ENCODE measurements at places on chromosomes 5 and 9. TPM values are rescaled to one million over a fixed set of nuclear protein-coding genes. Genes with fewer than 3 reads are reported as not detected.
A peak's percentile ranks its signal among the peaks of the same experiment; 100 is the strongest.

TEX48 gene
- total RNA-seq, result not detected

DCANP1 gene
- total RNA-seq, result not detected

CDX1 gene
- 1.0 TPM for total RNA-seq

PCDHGB7 gene
- total RNA-seq, result 6.2 TPM

DNA sequence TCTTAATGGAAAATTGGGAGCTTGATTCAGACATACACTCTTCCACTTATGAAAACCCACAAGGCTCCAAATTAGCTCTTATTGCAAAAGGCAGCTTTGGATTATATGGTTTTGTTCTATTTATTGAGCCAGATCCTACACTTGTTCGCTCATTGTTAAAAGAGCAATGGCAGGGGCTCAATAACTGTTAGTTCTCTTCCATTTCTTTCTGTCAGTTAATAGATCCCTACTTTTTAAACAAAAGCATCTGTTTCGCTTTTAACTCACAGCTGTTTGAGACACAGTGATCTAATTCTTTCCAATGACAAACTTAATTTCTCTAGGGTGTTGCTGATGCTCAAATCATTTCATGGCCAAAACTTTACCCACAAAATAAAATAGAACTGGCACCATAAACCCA is 11.7 kb downstream of the C5 start:
- H3K27ac ChIP-seq, result no peak overlapping the region
- H3K27me3 ChIP-seq, result no peaks in the 10 kb centered on the region
- H3K36me3 ChIP-seq, result peaks cover 10% of the 10 kb centered on the region
- no peak for DNase-seq
- H3K4me3 ChIP-seq, result no peak overlapping the region
- no peaks in the 10 kb centered on the region for H3K4me1 ChIP-seq

GRCh38 chr9:76177931-76178330 is 216.3 kb downstream of the RFK start:
- DNase-seq, result no peak
- H3K4me3 ChIP-seq, result no peak overlapping the region
- H3K36me3 ChIP-seq, result peaks cover 13% of the 10 kb centered on the region
- H3K27ac ChIP-seq, result no peak overlapping the region

DNA sequence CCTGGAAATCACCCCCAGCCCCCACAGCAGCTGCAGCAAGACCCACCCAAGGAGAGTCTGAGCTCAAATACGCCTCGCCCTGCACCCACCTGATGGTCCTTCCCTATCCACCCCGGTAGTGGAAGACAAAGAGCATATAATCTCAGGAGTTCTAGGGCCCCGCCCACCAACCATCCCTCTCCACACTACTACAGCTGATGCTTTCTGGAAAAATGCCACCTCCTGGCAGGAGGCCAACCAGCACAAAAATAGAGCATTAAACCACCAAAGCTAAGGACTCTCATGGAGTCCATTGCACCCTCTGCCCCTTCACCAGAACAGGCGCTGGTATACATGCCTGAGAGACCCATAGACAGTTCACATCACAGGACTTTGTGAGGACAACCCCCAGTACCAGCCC is 22.5 kb upstream of the NIPSNAP3A start:
- H3K27ac ChIP-seq, result no peak overlapping the region
- H3K4me3 ChIP-seq, result no peak overlapping the region
- H3K36me3 ChIP-seq, result no peaks in the 10 kb centered on the region
- DNase-seq, result no peak

GRCh38 chr5:86837610-86838009 is 219.9 kb downstream of the COX7C start:
- no peak overlapping the region for H3K27ac ChIP-seq
- no peak overlapping the region for H3K4me3 ChIP-seq
- no peak for DNase-seq
- no peaks in the 10 kb centered on the region for H3K4me1 ChIP-seq

DNA sequence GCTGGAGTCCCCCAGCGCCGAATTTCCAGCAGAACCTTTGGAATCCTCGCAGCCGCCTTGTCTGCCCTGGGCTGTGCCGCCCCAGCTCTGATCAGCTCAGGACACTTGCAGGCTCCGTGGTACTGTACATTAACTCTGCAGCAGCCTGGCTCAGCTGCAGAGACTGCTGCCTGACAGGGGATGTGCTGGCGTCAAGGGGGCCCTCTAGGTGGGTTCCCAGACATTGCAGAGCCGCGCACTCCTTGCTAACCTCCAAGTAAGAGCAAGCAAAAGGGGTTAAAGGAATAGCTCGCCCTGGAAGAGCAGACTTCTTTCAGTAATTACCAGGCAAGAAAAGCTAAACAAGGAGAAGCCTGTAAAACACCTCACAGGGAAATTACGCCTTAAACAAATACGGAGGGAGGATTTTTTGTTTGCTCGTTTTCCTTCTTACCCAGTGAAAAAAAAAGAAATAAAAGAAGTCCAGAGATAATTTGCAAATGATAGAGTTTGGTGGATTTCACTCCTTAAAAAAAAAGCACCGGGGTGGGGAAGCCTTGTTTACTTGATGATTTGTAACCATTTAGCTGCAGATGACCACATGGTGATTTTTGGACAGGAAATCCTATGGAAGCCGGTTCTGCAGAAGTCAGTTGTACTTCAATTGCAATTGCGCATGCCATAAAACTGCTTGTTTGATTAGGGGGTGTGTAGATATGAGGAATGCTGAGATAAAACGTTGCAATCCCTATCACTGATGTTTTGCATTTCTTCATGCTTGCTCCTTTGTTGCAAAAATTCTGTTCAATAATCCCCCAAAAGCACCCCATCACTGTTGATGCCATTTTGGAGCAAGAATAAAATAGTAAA is 305.8 kb downstream of the PDE4D start:
- peaks cover 2% of the 10 kb centered on the region for H3K36me3 ChIP-seq
- H3K27me3 ChIP-seq, result no peaks in the 10 kb centered on the region
- peaks cover 24% of the 10 kb centered on the region for H3K4me1 ChIP-seq

GRCh38 chr5:140966293-140967225 is at the start of gene PCDHAC2:
Gene PCDHAC2 (plus strand): TSS chr5:140966476. CDS start chr5:140966767, 291 bp downstream.
- peak within 1 kb of the TSS; percentile 93 for H3K4me3 ChIP-seq
- H3K4me1 ChIP-seq, result peaks cover 24% of the 10 kb centered on the region
- H3K27ac ChIP-seq, result peak within 1 kb of the TSS; percentile 81
- H3K36me3 ChIP-seq, result no peaks in the 10 kb centered on the region
- peaks cover 5% of the 10 kb centered on the region for H3K27me3 ChIP-seq
- peak; percentile 88 for DNase-seq

- no peak overlapping the region for H3K4me3 ChIP-seq
- H3K27me3 ChIP-seq, result no peaks in the 10 kb centered on the region
- H3K36me3 ChIP-seq, result no peaks in the 10 kb centered on the region
These were observed 47.5 kb upstream of the PLPP1 start for GRCh38 chr5:55582256-55582655.

DNA sequence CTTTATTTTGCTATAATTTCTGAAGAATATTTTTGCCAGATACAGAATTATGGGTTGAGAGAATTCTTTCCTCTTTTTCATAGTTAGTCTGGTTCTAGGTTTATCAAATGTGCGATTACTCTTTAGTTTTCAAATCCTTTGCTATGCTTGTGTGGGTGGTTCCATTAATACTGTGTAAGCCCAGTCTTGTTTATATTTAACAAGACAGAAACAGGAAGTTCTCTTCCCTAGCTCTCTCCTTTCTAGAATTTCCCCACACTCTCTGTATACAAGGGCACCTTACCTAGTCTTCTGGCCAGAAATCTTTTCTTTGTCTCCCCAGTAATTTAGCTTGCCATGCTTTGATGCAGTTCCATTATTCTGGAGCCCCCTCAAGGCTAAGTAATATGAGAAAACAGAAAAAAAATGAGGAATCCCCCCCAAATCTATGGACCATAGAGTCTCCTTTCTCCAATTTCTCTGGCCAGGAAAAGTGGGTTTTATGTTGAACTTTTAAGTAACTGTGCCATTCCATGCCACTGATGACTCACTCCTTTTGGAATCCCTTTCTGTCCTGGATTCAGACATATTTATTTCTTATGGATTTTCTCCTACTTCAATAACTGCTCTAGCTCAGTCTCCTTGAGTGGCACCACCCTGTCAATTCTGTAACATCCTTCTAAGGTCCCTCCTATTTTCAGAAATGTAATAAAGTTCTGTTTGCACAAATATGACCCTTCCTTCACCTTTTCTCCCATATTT is 1714.1 kb downstream of the EFNA5 start:
- peak overlapping the region; percentile 70 for H3K27ac ChIP-seq
- H3K36me3 ChIP-seq, result no peaks in the 10 kb centered on the region
- H3K4me1 ChIP-seq, result peaks cover 15% of the 10 kb centered on the region
- H3K27me3 ChIP-seq, result no peaks in the 10 kb centered on the region
- H3K4me3 ChIP-seq, result no peak overlapping the region
- DNase-seq, result no peak

Measured in osteocyte (in vitro differentiated cells).